Caki2 (cell line): ENCODE measurements at places on chromosomes 7 and 10. TPM values are rescaled to one million over a fixed set of nuclear protein-coding genes. Genes with fewer than 3 reads are reported as not detected.

DNA sequence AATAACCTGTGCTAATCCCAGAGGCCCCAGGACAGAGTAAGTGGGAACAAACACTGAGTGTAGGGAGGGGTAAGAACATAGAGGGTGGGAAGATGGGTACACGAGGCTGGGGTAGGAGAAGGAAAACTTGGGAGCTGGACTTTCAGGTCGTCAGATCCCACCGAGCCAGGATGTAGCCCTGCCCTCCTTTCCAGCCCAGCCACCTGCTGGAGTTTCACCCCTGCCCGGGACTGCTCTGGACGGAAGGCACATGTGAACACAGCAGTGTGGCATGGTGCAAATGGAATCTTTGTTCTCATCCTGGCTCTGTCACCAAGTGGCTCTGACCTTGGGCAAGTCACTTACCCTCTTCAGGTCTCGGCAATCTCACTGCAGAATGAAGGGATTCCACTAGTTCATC, 52.8 kb downstream of the PODXL start:
- no peak for DNase-seq

GNG11 gene
- 43.8 and 53.3 TPM in 2 replicates for total RNA-seq

TCAF2 gene
- 0.78 and 2.5 TPM in 2 replicates for total RNA-seq

CALML5 gene
- total RNA-seq: not detected in 2 replicates

GRCh38 chr10:23514321-23514720, 75.4 kb downstream of the OTUD1 start:
- DNase-seq: peak; percentile 37

DNA sequence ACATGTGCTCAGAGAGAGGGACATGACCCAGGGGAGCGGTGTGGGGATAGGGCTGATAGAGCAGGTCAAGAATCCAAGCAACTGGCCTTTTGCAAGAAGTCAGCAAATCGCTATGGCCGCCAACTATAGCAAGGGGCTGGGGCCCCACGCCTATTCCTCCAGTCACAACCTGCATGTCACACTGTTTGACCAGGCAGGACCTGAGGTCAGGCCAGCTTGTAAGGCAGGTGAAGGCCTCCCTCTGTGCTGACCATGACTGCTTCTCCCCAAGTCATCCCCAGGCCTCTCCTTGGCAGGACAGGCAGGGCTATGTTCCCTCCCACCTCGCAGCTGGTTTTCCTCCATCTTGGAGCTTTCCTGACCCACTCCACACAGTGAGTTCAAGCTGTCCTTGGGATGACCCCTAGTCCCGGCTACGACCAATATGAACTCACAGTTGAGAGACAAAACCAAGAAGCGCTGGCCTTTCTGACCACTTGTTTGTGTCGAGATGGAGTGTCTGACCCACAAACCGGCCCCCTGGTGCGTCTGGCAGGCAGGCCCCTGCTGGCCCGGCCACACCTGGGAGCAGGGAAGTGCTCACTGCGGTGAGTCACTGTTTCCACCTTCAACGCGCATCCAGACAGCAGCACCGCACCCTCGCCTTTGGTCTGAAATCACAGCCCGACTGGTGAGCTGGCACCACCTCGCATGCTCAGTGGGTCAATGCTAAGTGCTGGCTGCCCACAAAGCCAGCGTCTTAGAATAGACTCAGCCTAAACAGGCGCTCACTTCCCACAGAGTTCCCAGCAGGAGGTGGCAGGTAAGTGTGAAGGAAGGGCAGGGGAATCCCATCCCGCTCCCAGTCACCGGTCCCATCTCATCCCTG, 81.4 kb downstream of the VWA2 start:
- peak; percentile 84 for DNase-seq

GRCh38 chr10:118669020-118669791, 73.8 kb upstream of the PRLHR start:
- DNase-seq: no peak

DNA sequence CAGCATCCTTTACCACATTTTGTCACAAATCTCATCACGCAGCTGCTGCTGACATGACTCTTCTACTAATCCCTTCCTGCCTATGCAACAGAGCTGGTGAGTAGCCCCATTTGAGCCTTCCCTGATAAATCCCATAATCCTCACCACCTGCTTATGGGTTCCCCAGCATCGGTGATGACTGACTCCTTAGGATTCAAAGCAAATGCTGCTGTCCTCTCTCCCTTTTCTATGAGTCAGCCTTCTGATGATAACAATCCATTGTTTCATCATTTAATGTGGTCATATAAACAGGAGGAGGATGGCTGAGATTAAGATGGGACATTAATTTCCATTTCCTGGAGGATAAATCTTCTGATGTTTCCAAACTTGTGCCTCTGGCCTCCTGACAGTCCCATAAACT, 73.4 kb downstream of the SORCS1 start:
- DNase-seq: no peak

DNA sequence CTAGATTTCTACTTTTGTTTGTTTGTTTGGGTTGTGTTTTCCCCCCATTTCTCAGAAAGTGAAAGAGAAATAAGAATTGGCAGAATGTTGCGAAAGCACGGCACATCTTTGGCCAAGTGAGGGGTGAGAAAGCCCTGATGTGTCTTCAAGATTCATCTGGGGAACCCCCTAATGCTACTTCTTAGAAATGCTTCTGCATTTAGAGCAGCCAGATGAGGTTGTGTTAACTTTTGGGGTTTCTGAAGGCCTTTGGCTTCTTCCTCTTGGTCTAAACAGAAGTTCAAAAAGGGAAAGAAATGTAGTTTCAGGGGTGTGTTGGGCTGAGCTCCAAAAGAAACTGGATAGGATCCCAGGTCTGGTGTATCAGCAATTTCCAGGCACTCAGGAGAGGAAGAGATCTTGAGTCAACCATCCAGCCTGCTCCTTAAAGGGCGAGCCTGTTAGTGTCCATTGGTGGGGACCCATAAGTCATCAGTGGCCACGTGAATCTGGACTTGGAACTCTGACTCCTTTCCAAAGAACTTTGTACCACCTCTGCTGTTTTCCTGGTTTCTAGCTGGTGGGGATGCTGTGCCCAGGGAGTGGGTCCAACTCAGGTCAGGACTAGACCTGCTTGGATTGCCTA, 6.5 kb downstream of the DUSP5 start:
- DNase-seq: no peak

DNA sequence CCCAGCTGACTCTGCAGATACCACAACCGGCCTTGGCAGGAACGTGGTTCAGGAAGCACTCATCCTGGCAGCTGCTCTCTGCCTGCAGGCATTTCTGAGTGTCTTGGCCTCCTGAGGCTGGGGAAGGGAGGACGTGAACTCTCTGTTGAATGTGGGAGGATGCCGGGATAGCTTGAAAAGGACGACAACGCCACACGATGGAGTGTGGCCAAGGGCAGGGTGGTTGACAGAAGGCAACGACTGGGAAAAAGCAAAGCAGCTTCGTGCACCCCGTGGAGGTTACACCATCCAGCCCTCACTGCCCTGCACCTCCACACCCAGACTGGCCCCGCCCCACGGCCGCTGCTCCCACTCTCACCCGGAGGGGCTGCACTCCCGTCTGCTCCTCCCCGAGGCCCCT, 466.1 kb upstream of the FOXK1 start:
- no peak for DNase-seq

DNA sequence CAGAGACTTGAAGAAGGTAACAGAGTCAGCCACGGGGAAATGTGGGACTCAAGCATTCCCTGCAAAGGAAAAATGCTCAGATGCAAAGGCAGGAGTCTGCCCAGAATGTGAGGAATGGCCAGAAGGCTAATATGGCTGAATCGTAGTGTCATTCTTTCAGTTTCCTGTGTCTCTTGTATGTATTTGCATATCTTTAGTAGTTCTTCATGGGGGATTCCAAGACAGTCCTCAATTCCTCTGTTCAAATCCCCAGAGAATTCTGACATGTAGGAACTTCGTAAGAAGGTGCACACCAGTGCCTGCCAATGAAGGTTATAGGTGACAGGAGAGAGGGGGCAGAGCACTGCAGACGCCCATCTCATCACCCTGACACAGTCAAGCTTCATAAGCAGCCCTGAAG, 154.4 kb downstream of the CACNB2 start:
- DNase-seq: no peak

GRCh38 chr7:74253835-74254128, 417 bp downstream of the RFC2 start:
- no peak for DNase-seq

- no peak for DNase-seq
Observed at GRCh38 chr7:151553356-151553755, 33.7 kb upstream of the RHEB start.

DNA sequence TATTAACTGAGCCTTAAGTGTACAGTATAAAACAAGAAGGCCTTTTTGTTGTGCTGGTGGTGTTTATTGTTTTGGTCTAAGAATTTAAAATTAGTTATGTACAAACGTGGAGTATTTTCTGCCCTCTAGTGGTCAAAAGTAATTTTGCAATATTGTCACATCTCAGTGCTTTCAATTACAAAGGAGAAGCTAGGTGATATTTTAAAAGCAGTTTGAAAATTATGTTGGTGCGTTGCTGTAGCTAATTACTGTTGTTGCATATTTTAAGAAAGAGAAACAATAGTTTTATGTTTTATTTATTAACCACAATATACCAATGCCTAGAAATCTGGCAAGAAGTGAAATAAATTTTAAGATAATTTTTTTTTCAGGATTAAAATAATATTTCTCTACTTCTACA, 11.4 kb downstream of the NPVF start:
- DNase-seq: peak; percentile 42

DNA sequence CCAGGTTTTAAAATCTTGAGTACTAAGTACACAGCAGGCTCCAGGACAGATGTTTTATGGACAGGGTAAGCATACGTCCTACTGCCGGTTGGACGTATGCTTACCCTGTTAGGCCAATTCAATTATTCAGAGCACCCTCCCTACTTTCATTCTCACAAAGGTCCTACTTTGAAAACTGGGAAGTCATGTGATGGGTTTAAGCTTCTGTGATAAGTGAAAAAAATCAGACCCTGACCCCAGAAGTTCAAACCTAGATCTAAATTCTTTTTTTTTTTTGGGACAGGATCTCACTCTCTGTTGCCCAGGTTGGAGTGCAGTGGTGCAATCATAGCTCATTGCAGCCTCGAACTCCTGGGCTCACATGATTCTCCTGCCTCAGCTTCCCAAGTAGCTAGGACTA, 55.2 kb downstream of the HIPK2 start:
- no peak for DNase-seq

ZNRF2 gene
- total RNA-seq: 19.3 and 20.3 TPM in 2 replicates

DUSP5 gene
- 24.0 and 29.1 TPM in 2 replicates for total RNA-seq

- DNase-seq: no peak
Observed at GRCh38 chr7:135275971-135276580, 42.4 kb downstream of the STRA8 start.

GRCh38 chr10:59037018-59037389, 139.4 kb upstream of the PHYHIPL start:
- no peak for DNase-seq

DNA sequence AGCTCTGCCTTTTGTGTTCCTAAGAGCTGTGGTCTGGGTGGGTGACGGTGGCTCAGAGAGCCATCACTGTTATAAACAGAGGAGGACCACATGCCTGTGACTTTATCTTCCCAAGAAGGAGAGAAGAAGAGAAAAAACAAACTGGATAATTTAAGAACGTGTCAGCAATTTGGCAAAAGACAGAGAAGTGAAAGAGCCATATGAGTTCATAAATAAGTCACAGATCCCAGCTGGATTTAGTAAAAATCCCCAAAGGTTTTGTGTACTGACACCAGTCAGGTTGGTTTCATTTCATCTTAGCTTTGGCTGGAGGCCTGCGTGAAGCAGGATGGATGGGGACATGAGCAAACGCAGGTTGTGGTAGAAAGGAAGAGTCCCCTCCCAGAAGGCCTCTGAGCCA, 120.7 kb downstream of the CXCL12 start:
- no peak for DNase-seq

- no peak for DNase-seq
Observed at GRCh38 chr7:88391247-88391646, 84.6 kb upstream of the STEAP4 start.
